PC-3 (cell line): ENCODE measurements at places on chromosomes 7 and 10.

DNA sequence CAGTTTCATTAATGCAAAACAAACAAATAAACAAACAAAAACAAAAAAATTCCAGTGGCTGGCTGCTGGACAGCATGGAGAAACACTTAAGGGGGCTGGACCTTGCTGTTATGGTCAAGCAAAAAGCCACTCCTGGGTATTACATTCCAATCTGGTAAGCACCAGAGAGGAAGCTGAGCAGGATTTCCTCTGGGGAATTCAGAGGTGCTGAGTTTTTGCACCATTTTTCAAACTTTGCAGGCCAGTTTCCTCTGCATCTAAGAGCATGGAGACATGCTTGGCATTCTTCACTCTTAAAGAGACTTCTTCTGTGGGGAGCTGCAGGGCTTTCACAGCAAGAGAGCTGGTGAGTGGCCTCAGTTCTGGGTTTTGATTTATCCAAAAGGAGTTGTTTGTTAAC is 84.5 kb downstream of the FZD1 start:
- DNase-seq: no peak

- no peak for DNase-seq
Measured at GRCh38 chr7:27966219-27966780, 214.3 kb downstream of the JAZF1 start.

- DNase-seq: no peak
Measured at GRCh38 chr7:20089431-20089830, 127.8 kb downstream of the MACC1 start.

DNA sequence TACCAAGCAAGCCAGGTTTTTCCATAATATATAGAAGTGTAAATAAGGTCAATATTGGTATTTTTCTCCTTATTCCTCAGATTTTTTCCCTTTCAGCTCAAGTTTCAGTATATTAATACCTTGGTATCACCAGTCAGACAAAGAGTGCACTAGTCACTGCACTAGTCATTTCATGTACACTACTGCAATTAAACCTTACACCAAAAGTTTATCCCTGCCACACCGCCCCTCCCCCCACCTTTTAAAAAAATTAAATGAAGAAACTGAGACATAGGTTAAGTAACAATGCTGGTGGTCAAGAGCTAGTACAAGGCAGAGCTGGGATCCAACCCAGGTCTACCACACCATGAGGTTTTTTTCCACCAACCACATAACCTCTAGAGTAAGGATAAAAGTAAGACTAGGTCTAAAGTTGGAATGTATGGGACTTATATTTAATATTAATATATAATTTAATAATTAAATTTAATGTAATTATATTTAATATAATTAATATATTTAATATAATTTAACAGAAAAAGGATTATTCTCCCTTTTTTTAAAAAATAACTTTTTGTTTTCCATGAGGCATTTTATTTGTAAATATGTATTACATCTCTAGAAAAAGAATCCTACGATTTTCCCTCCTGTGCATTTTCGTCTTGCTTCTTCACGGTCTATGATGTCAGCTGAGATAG is 68.5 kb downstream of the NT5C2 start:
- no peak for DNase-seq

DNA sequence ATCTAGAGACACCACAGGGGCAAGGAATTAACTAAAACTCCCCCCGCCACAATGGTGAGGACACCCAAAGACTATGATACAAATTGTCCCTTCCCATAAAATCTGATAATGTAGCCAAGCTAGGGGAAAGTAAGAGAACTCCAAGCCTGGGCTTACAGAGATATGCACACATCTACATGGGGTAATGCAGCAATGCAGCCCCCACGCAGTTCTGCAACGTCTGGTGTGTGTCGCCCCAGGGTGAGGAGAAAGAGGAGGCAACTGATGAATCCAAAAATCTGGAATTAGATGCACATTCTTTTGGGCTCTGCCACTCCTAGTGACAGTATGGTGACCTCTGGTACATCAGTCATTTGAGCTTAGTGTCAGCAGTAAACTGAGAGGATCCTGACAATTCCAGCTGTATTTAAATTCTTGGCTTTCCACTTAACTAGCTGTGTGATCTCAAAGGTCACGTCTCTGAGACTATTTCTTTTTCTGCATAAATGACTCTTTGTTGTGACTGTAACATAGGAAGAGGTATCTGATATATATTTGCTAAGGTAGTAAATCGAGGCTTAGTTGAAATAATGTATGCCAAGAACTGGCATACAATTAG is 51.5 kb downstream of the PIP4K2A start:
- DNase-seq: no peak

- DNase-seq: no peak
Measured at GRCh38 chr10:19840776-19841175, 24.5 kb downstream of the PLXDC2 start.

GRCh38 chr7:29915481-29916215 is 74.0 kb downstream of the SCRN1 start:
- no peak for DNase-seq

GRCh38 chr7:37225285-37225969 is 223.2 kb downstream of the ELMO1 start:
- no peak for DNase-seq

- peak; percentile 12 for DNase-seq
Measured at GRCh38 chr7:102046373-102047117, 229.1 kb downstream of the CUX1 start.

DNA sequence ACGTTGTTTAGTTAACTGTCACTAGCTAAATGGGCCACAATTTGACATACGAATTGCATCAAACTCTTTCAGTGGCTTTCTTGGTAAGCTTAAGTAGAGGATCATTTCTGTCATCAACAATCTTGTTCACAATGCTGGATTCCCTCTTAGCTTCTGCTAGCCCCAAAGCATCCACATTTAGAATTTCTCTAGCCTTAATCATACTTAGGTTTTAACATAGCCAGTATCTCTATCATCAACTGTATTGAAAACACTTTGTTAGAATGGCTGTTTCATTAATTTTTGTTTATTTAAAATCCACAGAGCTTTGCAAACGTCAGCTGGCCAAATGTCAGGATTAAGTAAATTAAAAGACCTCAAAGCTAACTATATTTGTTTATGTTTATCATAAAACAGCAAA is 41.1 kb downstream of the ABRAXAS2 start:
- no peak for DNase-seq

DNA sequence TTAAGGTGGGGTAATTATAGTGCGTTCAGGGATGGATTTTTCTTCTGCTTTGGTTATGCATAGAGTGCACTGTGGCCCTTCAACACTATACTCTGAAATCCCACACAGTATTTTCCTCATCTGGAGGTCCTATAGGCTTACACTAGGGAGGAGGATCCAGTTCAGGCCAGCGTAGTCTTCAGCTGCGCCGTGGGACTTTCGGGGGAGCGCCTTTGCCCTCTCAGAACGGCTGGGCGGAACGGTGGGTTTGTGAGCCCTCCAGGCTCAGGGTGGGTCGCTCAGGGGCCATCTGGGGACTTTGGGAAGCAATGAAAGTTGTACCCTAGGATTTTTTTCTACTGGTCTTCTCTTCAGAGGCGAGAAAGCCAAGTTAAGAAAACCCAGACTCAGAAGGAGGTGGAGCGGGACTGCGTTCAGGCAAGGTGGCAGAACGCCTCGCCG is 652 bp upstream of the VPS26A start:
- peak; percentile 77 for DNase-seq

- DNase-seq: no peak
Measured at GRCh38 chr10:64507651-64508028, 986.4 kb downstream of the REEP3 start.

DNA sequence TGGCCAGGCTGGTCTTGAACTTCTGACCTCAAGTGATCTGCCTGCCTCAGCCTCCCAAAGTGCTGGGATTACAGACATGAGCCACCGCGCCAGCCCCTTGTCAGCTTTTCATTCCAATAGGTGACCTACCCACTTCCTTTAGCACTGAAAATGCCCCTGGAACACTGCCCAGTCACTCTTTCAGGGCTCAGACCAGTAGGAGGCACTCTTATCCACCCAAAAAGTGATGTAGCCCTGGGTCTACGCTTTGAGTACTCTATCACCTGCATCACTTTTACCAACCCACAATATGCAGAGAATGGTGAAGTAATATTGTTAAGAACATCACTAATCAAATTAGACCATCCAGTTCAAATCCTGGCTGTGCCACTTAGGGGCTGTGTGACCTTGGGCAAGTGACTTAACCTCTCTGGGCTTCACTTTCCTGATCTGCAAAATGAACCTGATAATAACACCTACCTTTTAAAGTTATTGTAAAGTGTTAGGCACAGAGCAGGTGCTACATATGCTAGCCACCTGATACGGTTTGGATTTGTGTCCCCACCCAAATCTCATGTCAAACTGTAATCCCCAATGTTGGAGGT is 5.2 kb downstream of the CALN1 start:
- DNase-seq: no peak

GRCh38 chr10:86393862-86394455 is 27.4 kb upstream of the GRID1 start:
- no peak for DNase-seq

- peak; percentile 80 for DNase-seq
Measured at GRCh38 chr10:24428410-24428782, 219.5 kb downstream of the KIAA1217 start.

GRCh38 chr10:3140280-3140679 is 32.3 kb downstream of the PITRM1 start:
- no peak for DNase-seq

- DNase-seq: no peak
Measured at GRCh38 chr7:23467291-23467805, 2.9 kb downstream of the IGF2BP3 start.

DNA sequence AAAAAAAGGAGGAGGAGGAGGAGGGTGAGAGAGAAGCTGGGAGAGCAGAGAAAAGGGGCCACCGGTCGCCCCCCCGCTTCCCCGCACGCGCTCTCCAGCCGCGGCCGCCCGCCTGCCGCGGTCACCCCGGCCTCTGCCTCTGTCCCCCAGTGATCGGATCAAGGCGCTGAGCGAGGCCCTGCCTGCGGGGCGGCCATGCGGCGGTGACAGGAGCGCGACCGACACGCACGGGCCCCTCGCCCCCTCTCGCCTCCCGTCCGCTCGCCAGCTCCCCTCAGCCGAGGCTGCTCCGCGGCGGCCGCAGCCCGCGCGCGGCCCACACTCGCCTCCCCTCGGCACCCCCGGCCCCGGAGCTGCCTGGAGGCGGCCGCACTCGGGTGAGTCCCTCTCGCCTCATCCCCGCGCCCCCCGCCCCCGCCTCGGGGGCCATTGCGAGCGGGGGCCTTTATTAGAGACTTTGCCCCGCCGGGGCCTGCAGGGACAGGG is at the start of gene GTF2I:
Gene GTF2I, plus strand, starts transcription at position 27 of the 486 bp plus-strand sequence. CDS start 31,411 bp downstream, outside the sequence.
- DNase-seq: no peak

DNA sequence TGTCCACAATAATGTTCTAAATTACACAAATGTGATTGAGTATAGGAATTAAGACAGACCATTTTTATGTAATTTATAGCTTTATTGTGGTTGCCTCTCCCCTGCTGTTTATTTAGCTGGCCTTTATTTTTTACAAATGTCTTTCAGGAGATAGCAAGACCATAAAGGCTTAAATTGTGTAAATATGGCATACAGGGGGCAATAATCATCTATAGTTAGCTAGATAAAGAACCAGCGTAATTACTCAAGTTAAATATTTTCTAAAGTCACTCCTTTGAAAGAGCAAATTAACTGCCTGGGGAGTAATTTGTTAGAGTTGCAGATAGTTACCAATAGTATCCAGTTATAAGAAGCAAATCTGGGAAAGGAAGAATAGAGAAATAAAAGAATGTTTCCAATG is at the start of gene MALRD1:
Gene MALRD1, plus strand, starts transcription at position 313 of the 400 bp plus-strand sequence. CDS start 138 bp downstream, outside the sequence.
- no peak for DNase-seq

GRCh38 chr10:101137271-101137670 is 6.2 kb downstream of the TLX1 start:
- no peak for DNase-seq

DNA sequence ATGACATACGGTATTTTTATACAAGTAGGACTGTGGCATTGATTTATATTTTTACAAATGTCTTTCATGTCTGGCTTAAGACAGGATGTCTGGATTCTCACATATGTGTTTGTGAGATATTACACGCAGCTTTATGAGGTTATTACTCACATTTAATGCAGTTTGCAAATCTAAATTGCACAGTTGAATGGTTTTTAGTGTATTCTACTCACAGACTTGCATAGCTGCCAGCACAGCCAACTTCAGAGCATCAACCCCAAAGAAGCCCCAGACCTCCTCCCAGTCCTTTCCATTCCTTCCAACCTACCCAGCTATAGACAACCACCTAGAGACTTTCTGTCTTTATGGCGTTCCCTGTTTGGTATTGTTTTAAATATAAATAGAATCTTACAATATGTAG is 193.8 kb upstream of the SHH start:
- DNase-seq: peak; percentile 30

DNA sequence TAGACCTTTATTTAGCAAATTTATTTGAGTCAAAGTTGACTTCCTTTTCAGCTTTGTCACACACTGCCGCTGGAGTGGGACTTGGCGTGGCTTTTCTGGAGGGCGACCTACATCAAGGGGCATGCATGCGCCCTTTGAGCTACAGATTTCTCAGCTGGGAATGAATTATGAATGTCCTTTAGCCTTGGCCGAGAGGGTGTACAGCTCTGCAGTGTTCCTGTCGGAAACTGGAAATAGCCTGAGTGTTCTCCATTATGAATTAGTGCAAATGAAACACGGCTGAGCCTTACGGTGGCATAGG is 79.7 kb downstream of the GLRX3 start:
- DNase-seq: no peak

- no peak for DNase-seq
Measured at GRCh38 chr10:83585686-83586085, 553.6 kb upstream of the GHITM start.

GRCh38 chr10:511101-511848 is 178.2 kb downstream of the DIP2C start:
- peak; percentile 82 for DNase-seq
